ENCODE measurements at places on chromosomes 5 and 9.
A peak's percentile ranks its signal among the peaks of the same experiment; 100 is the strongest.

- no peak for DNase-seq
These were observed 50.7 kb upstream of the RIC1 start for GRCh38 chr9:5578018-5578697.

DNA sequence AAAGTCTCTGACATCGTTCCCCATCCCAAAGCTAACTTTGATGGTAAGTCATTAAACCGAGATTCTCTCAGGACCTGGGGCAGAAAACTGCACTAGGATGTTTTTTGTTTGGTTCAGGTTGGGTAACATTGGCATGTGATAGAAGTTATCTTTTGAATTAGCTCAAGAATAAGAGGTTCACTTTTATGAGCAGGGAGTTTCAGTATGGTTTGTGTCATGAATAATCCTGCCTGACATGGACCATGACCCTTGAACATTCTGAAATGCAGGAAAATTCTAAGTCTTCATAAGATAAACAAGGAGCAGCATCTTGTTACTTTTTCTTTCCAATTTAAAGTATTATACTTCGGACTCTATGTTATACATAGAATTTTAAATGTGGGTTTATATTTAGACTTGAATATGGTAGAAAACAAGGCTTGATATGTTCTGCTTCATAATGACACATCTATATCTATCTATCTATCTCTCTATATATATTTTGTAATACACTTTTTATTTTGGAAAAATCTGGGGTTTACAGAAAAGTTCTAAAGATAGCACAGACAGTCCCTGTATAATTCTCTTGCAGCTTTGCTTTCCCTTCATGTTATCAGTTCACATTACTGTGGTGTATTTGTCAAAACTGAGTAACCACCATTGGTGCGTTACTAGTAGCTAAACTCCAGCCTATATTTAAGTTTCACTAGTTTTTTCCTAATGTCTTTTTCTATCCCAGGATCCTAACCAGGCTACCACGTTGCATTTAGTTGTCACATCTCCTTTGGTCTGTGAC, 102.7 kb upstream of the TAF11L2 start:
- peak; percentile 27 for DNase-seq

DNA sequence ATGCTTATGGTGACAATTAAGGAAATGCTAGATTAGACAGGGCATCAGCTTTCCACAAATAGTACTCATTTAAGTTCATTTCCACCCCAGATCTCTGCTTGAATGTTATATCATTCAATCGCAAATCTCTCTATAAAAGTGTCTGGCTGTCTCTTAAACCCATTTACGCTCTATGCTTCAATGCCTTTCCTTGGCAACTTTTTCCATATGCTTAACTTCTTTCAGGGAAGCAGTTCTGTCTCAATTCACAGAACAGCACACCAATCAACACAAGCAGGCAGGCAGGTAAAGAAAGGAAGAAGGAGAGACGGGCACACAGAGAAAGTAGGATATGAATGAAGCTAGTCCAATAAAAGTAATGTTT, 243.1 kb downstream of the DENND1A start:
- no peak for DNase-seq

- DNase-seq: no peak
These were observed 129.9 kb downstream of the ZSWIM6 start for GRCh38 chr5:61461926-61462325.

DNA sequence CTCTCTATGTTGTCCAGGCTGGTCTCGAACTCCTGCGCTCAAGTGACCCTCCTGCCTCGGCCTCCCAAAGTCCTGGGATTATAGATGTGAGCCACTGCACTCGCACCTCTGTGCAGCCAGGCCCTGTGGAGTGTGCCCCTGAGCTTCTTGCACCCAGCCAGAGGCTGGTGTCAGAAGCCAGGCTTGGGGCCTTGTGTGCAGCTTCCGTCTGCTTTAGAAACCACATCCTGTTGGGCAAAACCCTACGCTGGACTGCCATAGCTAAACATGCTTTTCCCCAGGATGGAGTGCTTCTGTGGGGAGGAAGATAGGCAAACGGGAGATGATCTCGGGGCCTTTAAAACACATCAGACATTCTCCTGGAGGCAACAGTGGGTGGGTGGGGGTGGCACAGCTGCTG, 40.1 kb downstream of the PRRT1B start:
- DNase-seq: no peak

GRCh38 chr5:103927739-103928138, 365.1 kb upstream of the NUDT12 start:
- no peak for DNase-seq

Data from brain microvascular endothelial cell (primary cell).